ENCODE measurements at places on chromosomes 11 and 22.

DNA sequence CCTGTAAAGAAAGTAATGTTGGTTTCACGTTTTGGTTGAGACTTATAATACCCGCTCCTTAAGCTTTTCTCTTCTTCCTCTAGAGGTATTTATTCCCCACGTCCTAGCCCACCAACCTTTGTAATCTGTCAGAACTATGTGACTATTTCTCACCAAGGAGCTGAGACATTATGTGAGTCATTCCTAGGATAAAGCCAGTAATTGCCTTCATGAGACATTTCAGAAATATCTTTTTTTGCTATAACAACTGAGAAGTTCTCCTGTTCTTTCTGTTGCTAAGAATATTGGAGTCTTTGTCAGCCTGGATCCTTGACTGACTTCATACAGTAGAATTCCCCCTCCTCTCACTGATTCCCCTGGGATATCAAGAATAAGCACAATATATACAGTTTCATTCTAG, 1497.0 kb upstream of the TENM4 start:
- peak; percentile 38 for DNase-seq

DNA sequence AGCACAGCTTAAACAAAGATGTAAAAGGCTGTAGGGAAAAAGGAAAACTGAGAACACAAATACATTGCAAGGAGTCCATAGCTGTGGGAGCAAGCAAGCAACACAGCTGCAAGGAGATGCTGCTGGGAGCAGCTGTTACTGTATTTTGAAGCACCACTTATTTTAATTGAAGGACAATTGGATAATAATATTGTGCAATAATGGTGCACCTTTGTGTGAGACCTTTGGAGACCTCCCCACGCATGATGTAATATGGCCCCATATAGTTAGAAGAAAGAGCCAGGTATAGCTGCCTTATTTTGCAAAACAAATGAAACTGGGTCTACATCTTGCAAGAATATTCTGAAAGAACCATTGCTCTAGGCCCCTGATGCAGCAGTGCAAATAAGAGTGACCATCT, 191.1 kb upstream of the KIRREL3 start:
- no peak for DNase-seq

DNA sequence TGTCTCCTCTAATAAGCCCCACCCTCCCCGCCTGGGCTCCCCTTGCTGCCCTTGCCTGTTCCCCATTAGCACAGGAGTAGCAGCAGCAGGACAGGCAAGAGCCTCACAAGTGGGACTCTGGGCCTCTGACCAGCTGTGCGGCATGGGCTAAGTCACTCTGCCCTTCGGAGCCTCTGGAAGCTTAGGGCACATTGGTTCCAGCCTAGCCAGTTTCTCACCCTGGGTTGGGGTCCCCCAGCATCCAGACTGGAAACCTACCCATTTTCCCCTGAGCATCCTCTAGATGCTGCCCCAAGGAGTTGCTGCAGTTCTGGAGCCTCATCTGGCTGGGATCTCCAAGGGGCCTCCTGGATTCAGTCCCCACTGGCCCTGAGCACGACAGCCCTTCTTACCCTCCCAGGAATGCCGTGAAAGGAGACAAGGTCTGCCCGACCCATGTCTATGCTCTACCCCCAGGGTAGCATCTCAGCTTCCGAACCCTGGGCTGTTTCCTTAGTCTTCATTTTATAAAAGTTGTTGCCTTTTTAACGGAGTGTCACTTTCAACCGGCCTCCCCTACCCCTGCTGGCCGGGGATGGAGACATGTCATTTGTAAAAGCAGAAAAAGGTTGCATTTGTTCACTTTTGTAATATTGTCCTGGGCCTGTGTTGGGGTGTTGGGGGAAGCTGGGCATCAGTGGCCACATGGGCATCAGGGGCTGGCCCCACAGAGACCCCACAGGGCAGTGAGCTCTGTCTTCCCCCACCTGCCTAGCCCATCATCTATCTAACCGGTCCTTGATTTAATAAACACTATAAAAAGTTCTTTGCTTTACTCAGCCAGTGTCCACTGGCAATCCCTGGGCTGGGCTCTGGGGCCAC, 14.4 kb downstream of the TSKU start:
- no peak for DNase-seq

DNA sequence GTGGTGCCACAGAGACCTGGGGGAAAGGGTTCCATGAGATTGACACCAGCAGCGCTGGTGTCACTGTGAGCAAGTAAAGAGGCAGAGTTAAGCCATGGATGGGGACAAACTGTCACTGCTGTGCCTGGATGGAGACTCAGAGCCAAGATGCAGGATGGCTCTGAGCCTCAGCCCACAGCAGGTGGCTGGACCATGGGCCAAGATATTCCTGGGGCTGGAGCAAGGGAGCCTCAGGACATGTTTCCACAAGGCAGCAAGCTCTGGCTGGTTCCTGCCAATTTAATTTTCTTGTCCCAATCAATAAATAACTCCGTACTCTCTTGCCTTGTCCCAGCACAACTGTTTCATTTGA, 23.0 kb downstream of the MYO18B start:
- no peak for DNase-seq

DNA sequence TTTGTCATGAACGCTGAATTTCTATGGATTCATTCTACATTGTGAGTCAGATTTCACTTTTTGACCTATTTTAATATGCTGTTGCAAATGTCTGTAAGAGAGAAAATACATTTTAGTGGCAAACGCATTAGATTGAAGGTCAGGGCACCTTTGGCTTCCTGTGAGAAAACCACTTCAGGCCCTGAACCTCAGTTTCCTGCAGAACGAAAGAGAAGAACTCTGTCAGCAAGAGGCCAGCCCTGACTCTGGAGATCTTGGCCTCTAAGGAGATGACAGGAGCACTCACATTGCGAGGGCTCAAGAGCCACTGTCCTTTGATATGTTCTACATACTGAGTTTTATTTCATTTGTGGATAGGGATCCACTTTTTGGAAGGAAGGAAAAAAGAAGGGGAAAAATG, 83.6 kb downstream of the KCNJ1 start:
- DNase-seq: no peak

DNA sequence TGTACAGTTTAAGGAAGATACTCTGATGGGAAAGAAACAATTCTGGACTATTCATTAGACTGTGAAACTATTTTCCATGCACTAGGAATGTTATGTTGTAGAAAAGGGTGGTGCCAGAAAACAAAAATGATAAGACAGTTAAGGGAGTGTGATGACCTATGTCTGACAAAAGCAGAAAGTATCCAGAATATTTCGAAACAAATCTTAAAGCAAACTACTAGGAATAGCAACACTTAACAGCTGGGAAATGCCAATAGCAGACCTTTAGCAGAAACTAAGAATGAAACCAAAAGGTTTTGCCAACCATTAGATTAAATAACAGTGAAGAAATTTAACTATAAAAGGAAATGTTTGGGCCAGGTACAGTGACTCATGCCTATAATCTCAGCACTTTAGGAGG, 3.3 kb upstream of the ARHGAP20 start:
- no peak for DNase-seq

- DNase-seq: no peak
Measured at GRCh38 chr11:86575927-86576326, 96.5 kb downstream of the ME3 start.

DNA sequence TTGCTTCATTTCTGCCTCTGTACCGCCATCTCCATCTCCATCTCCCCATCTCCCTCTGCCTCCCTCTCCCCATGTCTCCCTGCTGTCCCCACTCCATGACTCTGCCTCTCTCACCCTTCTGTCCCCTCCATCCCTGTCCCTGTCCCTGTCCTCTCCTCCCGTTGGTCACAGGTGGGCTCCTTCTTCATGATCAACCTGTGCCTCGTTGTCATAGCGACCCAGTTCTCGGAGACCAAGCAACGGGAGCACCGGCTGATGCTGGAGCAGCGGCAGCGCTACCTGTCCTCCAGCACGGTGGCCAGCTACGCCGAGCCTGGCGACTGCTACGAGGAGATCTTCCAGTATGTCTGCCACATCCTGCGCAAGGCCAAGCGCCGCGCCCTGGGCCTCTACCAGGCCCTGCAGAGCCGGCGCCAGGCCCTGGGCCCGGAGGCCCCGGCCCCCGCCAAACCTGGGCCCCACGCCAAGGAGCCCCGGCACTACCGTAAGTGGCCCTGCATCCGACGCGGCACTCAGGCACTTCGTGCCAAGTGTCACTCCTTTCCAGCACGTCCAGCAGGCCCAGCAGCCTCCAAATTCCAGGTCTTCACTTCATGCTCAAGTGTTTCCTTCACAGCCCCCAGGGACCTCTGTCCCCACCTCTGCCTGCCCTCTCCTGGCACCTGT, 76.0 kb downstream of the CACNA1I start:
- no peak for DNase-seq

GRCh38 chr22:24046024-24046423, 34.9 kb downstream of the CABIN1 start:
- no peak for DNase-seq

- DNase-seq: no peak
Measured at GRCh38 chr11:76579056-76579751, 91.3 kb downstream of the LRRC32 start.

DNA sequence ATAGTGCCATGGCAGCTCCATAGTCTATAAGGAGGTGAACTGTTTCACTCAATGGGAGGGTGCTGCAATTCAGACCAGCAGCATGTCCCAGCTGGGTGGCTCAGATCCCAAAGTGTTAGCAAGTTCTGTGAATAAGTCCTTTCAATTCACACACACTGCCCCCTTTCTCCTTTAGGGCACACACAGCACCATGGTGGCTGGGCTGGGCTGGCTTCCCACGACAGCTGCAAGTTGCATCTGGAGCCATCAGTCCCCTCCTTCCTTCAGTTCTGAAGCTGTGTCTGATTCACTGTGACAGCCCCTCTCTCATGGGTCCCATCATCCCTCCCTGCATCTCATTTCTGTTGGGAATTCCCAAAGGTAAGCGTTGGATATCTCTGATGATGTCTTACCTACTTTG, 324.1 kb upstream of the NCAM1 start:
- DNase-seq: no peak

DNA sequence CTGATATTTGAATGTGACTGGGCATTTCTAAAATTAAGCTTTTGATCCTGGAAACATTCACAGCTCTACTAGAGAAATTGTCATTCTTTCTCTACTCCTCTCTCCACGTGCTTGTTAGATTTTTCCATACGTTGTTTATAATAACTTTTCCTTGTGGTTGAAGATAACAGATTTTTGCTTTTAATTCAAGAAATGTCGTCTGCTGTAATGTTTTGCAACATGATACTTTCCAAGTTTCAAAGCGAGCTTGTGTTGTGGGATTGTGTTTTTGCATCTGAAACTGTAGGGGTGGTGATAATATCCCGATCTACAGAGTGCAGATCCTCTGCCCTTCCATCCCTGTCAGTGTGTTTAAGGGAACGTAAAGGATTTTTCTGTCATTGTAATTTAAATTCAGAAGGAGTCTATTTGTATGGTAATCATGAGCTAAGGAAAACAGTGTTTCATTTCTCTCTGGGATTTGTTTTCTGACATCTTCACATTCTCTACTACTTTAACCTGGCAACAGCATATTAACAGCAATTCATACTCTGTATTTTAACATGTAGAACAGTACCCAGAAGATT, 321.4 kb downstream of the FAT3 start:
- no peak for DNase-seq

- DNase-seq: no peak
Measured at GRCh38 chr11:120141113-120141767, 3.3 kb upstream of the TRIM29 start.

DNA sequence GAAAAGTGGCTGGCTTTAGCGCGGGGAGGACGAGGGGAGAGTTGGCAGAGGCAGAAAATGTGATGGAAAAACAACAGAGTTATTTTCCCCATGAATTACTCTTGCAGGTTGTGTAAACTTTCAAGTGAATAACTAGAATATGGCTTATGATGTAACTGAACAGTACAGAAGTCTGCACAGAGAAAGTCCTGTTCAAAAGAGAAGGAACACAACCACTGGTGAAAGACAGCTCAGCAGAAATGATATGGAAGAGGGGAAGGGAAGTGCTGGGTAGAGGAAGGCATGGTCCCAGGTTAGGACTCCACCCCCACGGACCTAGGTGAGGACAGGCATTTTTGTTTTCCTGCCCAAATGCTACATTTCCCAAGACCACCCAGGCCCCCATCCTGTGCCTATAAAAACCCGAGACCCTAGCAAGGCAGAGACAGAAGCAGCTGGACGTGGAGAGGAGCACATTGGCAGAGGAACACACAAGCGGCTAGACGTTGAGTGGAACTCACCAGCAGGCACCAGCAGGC, 77.7 kb downstream of the MAML2 start:
- DNase-seq: no peak

- DNase-seq: no peak
Measured at GRCh38 chr11:107478922-107479321, 21.3 kb upstream of the CWF19L2 start.

- peak; percentile 31 for DNase-seq
Measured at GRCh38 chr11:6757373-6757967, 14.3 kb downstream of the OR2AG2 start.
